Inflammatory macrophage treated with lipopolysaccharide for 1 hour (primary cell): ENCODE measurements at places on chromosomes 2 and 18.

DNA sequence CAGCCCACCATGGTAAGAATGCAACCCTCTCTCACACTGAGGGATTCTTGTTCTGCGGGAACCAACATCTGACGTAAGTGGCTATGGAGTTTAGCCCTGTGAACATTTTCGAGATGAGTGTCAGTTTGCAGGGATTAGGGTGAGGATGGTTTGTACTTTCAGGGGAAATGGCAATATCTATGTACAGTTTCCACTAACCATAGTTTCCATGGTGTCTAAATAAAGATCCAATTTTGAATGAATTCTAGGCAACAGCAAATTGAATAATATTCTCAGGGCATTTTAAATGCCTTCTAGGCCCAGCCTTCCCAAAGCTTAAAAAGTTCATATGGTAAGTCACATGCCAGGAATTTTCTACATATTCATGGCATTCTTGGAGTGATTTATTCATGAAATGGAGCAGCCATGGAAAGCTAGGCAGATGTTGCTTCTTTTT lies 105.4 kb upstream of the MMADHC start:
- DNase-seq: no peak

- DNase-seq: no peak
Measured at GRCh38 chr2:65700004-65700651, 267.7 kb upstream of the SPRED2 start.

- DNase-seq: no peak
Measured at GRCh38 chr2:230905448-230906421, 19.3 kb downstream of the GPR55 start.

- peak; percentile 76 for DNase-seq
Measured at GRCh38 chr18:9466846-9467245, 8.5 kb upstream of the RALBP1 start.

DNA sequence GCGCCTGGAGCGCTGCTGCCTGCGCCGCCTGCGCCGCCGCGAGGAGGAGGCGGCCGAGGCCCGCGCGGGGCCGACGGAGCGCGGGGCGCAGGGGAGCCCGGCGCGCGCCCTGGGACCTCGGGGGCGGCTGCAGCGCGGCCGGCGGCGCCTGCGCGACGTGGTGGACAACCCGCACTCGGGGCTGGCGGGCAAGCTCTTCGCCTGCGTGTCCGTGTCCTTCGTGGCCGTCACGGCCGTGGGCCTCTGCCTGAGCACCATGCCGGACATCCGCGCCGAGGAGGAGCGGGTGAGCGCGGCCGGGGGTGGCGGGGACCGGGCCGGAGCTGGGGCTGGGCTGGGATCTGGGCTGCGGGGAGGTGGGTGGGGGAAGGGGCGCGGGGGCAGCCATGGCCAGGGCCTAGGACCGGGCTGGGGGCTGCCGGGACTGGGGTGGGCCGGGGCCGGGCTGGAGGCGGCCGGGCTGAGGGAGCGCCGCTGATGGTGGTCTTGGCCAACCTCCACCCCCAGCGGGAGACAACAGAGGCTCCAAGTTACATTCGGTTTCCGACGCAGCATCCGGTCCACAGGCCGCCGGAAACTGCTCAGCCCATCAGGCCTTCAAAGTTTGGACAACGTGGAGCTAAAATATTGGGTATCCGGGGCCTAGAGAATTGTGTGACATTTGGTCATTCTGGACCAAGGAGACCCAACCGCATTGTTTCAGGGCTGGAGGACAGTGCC lies 66.4 kb downstream of the KCNG2 start:
- no peak for DNase-seq
